ENCODE measurements at places on chromosomes 11 and 22.
A peak's percentile ranks its signal among the peaks of the same experiment; 100 is the strongest.

DNA sequence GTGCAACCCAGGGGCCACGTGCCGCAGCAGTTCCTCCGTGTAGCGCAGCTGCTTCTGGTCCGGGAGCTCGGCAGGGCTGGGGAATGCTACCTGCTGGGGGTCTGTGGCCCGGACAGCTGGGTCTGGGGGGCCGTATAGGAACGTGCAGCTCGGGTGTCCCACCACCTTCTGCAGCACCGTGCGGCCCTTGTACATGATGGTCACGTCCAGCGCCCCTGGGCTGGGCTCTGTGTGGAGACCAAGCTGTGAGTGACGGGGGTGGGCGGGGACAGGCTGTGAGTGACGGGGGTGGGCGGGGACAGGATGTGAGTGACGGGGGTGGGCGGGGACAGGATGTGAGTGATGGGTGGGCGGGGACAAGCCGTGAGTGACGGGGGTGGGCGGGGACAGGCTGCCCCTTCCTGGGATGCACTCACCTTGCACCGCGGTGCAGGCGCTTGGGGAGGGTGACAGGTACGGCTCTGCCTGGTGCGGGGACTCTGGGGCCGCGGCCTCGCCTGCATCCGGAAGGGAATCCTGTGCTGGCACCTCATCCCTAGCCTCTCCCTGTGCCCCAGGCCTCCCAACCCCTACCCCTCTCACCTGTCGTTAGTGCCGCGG is 2.3 kb downstream of the IRF7 start:
- H3K4me1 ChIP-seq = peaks cover 16% of the 10 kb centered on the region
- peaks cover 21% of the 10 kb centered on the region for H3K36me3 ChIP-seq
- peak overlapping the region; percentile 79 for H3K4me3 ChIP-seq
- no peaks in the 10 kb centered on the region for H3K27me3 ChIP-seq

GRCh38 chr11:44566952-44567875 is 1.8 kb downstream of the CD82 start:
- peaks cover 30% of the 10 kb centered on the region for H3K36me3 ChIP-seq
- no peak for DNase-seq
- H3K4me3 ChIP-seq = peak overlapping the region; percentile 81
- no peaks in the 10 kb centered on the region for H3K27me3 ChIP-seq

GRCh38 chr11:74253361-74253760 is 58.1 kb downstream of the P4HA3 start:
- H3K4me1 ChIP-seq = peaks cover 3% of the 10 kb centered on the region
- no peak for DNase-seq
- no peak overlapping the region for H3K4me3 ChIP-seq
- H3K27me3 ChIP-seq = no peaks in the 10 kb centered on the region
- no peak overlapping the region for H3K27ac ChIP-seq

- H3K27me3 ChIP-seq = no peaks in the 10 kb centered on the region
- H3K36me3 ChIP-seq = peaks cover 5% of the 10 kb centered on the region
- H3K4me3 ChIP-seq = no peak overlapping the region
Measured at GRCh38 chr11:28223994-28224393, 115.8 kb downstream of the METTL15 start.

GRCh38 chr11:128487978-128488377 is 99.4 kb downstream of the ETS1 start:
- peaks cover 93% of the 10 kb centered on the region for H3K36me3 ChIP-seq
- DNase-seq = no peak
- H3K4me1 ChIP-seq = peaks cover 92% of the 10 kb centered on the region
- no peaks in the 10 kb centered on the region for H3K27me3 ChIP-seq
- peak overlapping the region; percentile 85 for H3K27ac ChIP-seq

GRCh38 chr11:103779054-103779453 is 257.4 kb upstream of the DDI1 start:
- DNase-seq = no peak
- no peaks in the 10 kb centered on the region for H3K36me3 ChIP-seq
- no peak overlapping the region for H3K4me3 ChIP-seq

DNA sequence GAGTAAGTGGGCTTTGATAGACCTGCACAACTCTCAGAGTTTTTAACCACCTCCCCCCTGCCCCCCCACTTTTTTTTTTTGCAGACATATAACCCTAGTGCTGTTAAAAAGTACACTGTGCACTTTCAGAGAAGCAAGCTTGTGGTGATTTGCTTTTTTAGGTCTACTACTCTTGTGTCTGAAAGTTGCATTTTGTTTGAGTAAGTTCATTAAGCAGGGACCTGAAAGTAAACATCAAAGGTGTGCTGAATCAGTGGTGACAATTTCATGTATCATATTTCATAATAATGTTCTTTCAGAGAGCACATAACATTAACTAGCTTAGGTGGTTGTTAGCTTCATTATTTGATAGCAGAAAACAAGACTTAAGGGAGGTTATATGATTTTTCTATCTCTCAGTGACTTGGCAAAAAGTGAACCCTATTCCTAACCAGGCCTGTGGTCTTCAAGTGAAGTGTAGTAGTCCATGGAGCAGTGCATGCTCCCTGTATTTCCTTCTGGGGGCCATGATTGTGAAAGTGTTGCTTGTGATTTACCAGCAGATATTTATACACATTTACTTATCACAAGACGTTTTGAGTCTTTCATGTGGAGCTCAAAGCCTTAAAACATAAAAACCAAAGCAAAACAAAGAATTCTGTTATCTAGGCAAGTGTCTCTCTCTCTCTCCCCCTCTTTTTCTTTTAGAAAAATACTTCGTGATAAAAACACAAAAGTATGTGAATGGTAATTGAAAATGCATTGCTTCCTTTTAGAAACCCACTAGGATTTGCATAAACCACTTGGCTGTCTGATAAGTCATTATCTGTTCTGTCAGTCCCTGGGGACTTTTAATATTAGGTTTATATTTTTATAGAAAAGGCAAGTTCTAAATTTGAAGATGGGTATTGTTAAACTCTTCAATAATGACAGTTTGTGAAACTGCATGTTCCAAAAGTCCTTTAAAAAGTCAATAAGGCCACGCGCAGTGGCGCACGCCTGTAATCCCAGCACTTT is 7.5 kb upstream of the RAG2 start:
- no peaks in the 10 kb centered on the region for H3K4me1 ChIP-seq
- no peaks in the 10 kb centered on the region for H3K36me3 ChIP-seq
- no peak overlapping the region for H3K27ac ChIP-seq
- DNase-seq = no peak
- H3K27me3 ChIP-seq = peaks cover 5% of the 10 kb centered on the region

GRCh38 chr22:25741692-25742626 is at the start of gene MYO18B:
Gene MYO18B, plus strand, starts transcription at chr22:25742188. Its CDS starts 18,905 bp downstream, at chr22:25761093.
- peak within 1 kb of the TSS; percentile 81 for H3K27ac ChIP-seq
- peaks cover 54% of the 10 kb centered on the region for H3K4me1 ChIP-seq
- peaks cover 33% of the 10 kb centered on the region for H3K36me3 ChIP-seq
- no peaks in the 10 kb centered on the region for H3K27me3 ChIP-seq

DNA sequence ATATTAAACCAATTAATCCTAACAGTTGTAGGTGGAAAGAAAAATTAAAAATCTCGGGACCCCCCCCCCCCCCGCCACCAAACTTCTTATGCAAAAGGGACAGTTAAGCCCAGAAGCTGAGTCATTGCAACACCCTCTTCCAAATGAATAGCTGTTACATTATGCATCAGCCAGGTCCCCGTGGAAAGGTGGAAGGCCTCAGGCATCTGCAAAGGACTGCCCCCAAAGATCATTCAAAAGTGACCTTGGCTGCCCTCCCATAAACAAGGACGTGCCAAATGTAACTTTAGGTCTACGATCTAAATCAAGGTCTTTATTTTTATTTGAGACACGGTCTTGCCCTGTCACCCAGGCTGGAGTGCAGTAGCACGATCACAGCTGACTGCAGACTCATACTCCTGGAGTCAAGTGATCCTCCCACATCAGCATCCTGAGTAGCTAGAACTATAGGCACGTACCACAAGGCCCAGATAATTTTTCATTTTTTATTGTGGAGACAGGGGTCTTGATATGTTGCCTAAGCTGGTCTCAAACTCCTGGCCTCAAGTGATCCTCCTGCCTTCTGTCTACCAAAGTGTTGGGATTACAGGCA is 22.8 kb downstream of the SYN3 start:
- no peak for DNase-seq
- no peak overlapping the region for H3K27ac ChIP-seq
- H3K36me3 ChIP-seq = no peaks in the 10 kb centered on the region
- H3K4me3 ChIP-seq = no peak overlapping the region

DNA sequence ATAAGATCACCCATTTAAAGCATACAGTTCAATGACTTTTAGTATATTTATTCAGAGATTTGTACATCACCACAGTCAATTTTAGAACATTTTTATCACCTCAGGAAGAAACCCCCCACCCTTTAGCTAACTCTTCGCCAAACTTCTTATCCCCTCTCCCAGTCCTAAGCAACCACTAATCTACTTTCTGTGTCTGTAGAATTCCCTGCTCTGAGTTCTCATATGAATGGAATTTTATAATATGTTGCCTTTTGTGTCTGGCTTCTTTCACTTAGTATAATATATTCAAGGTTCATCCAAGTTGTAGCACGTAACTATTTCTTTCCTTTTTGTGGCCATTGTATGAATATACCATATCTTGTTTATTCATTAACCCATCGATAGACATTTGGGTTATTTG is 3.6 kb downstream of the ANKRD13D start:
- no peak for DNase-seq
- peaks cover 76% of the 10 kb centered on the region for H3K36me3 ChIP-seq

GRCh38 chr11:96275801-96276594 is 67.0 kb downstream of the MAML2 start:
- H3K27me3 ChIP-seq = no peaks in the 10 kb centered on the region
- DNase-seq = no peak
- H3K36me3 ChIP-seq = peaks cover 15% of the 10 kb centered on the region
- H3K27ac ChIP-seq = no peak overlapping the region

DNA sequence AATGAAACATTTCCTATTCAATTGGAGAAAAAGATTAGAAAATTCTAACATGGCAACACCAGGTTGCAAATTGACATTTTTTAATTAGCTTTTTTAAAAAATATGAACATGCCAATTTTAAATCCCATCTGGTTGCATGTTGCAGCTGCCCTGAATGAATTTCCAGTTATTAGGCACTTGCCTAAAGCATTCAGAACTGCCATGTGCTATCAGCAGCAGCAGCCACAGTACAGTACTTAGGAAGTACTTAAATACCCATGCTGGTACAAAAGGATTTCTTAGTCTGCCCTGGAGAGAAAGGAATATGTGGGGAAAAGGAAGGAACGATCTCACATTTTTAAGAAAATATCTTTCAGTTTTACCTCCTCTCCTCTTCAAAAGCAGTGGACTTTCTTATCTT is 46.2 kb downstream of the FAM168A start:
- H3K36me3 ChIP-seq = peaks cover 1% of the 10 kb centered on the region
- no peak for DNase-seq
- H3K27ac ChIP-seq = no peak overlapping the region
- H3K4me1 ChIP-seq = peaks cover 18% of the 10 kb centered on the region
- H3K27me3 ChIP-seq = no peaks in the 10 kb centered on the region

DNA sequence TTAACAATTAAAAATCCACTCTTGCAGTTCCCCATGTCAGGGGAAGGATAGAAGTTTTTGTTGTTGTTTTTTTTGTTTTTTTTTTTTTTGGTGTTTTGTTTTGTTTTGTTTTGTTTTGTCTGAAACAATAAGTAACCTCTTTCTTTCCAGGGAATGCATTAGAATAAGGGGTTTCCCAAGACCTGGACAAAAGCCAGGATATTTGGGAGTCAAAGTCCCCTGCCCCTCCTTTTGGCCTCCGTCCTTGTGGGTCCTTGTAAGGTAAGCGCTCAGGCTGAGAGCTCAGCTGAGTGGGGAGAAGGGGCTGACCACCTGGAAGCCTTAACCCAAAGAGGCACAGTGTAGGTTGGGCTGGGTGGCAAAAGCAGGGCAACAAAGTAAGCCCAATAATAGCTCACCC is 515.4 kb downstream of the SOX6 start:
- DNase-seq = no peak
- no peak overlapping the region for H3K27ac ChIP-seq
- H3K4me1 ChIP-seq = no peaks in the 10 kb centered on the region
- H3K36me3 ChIP-seq = no peaks in the 10 kb centered on the region

DNA sequence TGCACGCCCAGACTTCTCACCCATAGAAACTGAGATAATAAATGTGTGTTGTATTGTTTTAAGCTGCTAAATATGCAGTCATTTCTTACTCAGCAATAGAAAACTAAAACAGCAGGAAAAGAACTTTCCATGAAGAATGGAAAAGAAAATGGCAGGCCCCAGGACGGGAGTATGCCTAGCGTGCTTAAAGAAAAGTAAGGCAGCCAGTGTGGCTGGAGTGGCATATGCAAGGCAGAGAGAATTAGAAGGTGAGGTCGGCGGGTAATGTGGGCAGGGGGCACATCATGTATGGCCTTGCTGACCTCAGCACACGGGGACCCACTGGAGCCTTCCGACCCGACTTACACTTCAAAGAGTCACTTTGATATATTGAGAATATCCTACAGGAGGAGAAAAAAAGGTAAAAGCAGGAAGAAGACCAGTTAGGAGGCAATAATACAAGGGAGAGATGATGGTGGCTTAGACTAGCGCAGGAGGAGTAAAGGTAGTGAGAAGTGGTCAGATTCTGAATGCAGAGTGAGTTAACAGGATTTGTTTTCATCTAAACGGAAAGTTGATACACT is 20.5 kb downstream of the TBRG1 start:
- peaks cover 11% of the 10 kb centered on the region for H3K4me1 ChIP-seq
- no peaks in the 10 kb centered on the region for H3K27me3 ChIP-seq
- no peak overlapping the region for H3K27ac ChIP-seq
- peaks cover 6% of the 10 kb centered on the region for H3K36me3 ChIP-seq
- no peak for DNase-seq

GRCh38 chr22:20904008-20904979 is 12.9 kb upstream of the CRKL start:
- H3K4me1 ChIP-seq = no peaks in the 10 kb centered on the region
- H3K27me3 ChIP-seq = peaks cover 13% of the 10 kb centered on the region
- DNase-seq = no peak

GRCh38 chr11:70466596-70466995 is 68.3 kb downstream of the CTTN start:
- H3K4me3 ChIP-seq = no peak overlapping the region
- H3K27ac ChIP-seq = no peak overlapping the region
- no peak for DNase-seq
- no peaks in the 10 kb centered on the region for H3K4me1 ChIP-seq

DNA sequence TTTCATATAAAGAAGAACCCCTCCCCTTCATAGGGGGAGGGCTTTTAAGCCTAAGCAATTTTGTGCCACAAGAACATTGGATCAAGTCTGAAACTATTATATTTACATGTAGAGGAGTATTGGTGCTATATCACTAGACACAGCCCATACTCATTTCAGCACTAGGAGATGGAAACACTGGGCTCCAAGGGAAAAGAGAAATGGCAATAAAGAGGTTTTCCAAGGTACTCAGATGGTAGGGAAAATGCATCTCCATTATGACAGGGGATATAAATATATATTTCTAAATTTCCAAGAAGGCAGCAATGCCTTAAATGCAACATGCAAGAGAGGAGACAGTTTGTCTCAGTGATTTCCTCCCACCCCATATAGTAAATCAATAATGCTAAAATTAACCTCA is 209.0 kb downstream of the RAB38 start:
- no peak overlapping the region for H3K4me3 ChIP-seq
- no peak overlapping the region for H3K27ac ChIP-seq
- no peaks in the 10 kb centered on the region for H3K36me3 ChIP-seq
- H3K27me3 ChIP-seq = no peaks in the 10 kb centered on the region
- H3K4me1 ChIP-seq = no peaks in the 10 kb centered on the region

DNA sequence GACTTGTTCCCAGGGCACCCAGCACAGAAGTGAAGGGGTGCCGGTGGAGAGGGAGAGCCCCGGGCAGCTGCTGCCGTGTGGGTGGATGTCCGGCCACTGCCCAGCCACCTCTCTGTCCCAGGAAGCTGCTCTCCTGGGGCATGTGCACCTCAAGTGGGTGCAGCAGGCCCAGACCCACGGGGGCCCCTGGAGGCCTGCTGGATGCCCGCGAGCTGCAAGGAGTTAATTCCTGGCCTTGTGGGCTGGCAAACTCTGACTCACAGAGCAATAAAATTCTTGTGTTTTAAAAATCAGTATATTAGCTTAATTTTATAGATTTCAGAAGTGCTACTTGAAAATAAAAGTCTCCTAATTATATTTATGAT is 37.4 kb upstream of the KCNQ1OT1 start:
- no peak overlapping the region for H3K27ac ChIP-seq
- no peak for DNase-seq
- no peaks in the 10 kb centered on the region for H3K27me3 ChIP-seq
- H3K36me3 ChIP-seq = no peaks in the 10 kb centered on the region
